Right hindlimb (tissue), 1 donor: ENCODE measurements at places on chromosomes 3 and 15.
A peak's percentile ranks its signal among the peaks of the same experiment; 100 is the strongest.

GRCh38 chr3:47410801-47411646 is 30.2 kb downstream of the PTPN23 start:
- DNase-seq = peak; percentile 18

- peak; percentile 64 for DNase-seq
These were observed 24.3 kb downstream of the CACNA2D3 start for GRCh38 chr3:54146506-54147239.

- DNase-seq = no peak
These were observed 716 bp upstream of the KLHL24 start for GRCh38 chr3:183634707-183635106.

DNA sequence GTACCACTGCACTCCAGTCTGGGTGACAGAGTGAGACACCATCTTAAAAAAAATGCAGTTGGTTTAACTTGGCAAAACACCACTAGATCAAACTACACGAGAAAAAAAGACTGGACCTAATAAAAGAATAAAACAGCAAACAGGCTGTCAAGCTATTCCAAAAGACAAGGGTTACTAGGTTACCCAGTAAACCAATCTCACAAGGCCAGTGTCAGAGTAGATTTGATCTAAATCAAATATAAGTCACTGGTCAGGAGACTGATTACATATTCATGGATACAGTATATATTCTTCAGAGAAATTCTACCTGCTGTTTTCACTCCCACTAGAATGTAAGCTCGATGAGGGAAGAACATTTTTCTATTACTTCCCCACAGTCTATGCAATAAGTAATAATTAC is 2.5 kb upstream of the GANC start:
- DNase-seq = no peak

- DNase-seq = no peak
These were observed 111.5 kb downstream of the NTRK3 start for GRCh38 chr15:88144921-88145653.

DNA sequence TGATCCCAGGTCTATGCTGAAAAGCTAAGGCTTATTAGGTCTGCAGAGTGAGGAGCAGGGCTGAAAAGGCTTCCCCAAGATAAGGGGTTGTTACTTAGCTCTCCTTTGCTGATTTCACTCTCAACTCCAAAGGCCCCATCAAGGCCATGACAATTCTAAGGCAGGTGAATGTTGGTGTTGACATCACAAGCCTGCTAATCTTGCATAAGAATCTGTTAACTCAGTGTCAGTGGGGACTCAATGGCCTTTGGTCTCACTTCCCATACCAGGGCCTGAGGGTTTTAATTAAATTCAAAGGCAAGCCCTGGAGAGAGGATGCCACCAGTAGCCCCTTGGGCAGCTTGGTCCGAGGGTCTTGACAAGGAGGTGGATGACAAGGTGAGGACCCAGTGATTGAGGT is 9.4 kb upstream of the ALAS1 start:
- no peak for DNase-seq

DNA sequence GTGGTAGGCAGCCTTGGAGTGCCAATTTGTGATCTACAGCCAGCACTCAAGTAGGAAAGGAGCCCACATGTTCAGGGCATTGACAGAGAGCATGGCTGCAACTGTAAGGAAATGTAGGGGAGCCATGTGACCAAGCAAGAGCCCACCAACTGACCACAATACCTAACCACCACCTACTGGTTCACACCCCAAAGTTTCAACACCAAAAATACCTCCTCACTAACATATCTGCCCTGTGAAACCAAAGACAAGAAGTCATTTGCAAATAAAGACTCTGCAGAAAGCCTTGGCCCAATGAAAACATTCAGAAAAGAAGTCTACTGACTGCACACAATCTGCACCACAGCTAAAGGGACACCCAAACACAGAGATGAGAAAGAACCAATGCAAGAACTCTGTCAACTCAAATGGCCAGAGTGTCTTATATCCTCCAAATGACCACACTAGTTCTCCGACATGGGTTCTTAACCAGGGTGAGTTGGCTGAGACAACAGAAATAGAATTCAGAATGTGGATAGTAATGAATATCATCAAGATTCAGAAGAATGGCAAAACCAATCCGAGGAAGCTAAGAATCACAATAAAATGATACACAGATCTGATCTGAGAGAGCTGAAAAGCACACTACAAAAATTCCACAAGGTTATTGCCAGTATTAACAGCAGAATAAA is 40.6 kb downstream of the SLC9C1 start:
- DNase-seq = no peak

- DNase-seq = no peak
These were observed 386 bp downstream of the SQOR start for GRCh38 chr15:45635191-45635638.

GRCh38 chr15:40925863-40926658 is 3.1 kb upstream of the DLL4 start:
- no peak for DNase-seq

DNA sequence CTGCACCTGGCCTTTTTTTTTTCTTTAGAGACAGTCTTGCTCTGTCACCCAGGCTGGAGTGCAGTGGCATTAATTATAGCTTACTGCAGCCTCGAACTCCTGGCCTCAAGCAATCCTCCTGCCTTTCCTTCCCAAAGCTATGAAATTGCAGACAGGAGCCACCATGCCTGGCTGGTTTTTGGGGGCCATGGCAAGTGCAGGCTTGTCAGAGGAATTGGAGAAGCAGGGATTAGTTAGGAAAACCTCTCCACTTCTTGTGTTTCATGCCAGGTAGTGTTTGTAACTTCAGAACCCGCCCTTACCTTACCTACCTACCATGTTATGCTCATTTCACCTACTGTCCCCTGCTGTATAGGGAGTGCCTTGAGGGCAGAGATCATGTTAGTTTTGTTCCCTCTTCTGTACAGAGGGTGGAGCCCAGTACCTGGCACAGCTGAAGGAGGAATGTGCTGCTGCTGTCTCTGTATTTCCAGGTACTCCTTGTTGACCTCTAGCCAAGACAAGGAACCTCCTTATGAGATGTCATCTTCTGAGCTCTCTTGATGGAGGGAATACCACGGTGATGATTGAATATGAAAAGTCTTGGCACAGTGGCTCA is 43.8 kb downstream of the TRAK1 start:
- DNase-seq = no peak

DNA sequence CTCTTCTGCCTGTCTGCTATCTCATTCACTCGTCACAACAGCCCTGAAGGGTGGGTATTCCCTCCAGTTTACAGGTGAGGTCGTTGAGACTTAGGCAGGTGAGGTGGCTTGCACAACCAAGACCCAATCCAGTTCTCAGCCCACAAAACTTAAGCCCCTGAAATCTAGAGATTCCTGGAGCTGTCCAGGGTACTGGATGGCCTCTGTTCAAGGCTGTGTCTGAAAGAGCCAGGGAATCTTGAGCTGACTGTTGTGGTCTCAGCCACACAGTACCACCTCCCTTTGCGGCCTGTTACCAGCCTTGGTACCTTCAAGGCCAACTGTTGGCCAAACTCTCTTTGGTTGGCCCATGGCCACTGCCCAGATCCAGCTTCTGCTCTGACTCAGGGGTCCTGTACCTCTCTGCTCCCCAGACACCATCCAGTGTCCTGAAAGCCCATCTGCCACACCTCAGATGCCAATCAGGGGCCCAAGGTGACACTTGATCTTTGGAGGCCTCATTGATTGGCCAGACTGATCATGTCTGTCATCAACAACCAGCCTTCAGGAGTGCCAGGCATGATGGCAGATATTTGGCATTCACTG is 10.9 kb upstream of the FAM107A start:
- peak; percentile 53 for DNase-seq

DNA sequence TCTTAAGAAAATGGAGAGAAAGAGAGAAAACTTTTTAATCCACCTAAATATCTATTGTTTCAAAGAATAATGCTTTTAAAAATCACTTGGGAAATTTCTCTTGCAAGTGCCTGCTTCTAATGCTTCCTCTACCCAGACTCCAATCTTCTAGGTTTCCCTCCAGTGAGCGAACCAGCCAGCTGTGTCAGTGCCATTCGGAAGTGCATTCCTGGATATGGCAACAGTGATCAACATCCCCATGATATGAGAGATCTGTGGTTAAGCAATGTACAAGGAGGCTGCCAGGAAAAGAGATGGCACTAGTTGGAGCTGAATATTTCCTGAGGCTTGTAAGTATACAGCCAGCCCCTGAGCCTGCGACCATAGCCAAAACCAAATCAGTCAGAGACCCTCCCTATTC is 53.3 kb upstream of the KCNMB2 start:
- DNase-seq = no peak

GRCh38 chr3:23915537-23916108 is 1.2 kb downstream of the NKIRAS1 start:
- DNase-seq = no peak

- no peak for DNase-seq
These were observed 42.0 kb downstream of the THBS1 start for GRCh38 chr15:39622660-39623516.

- no peak for DNase-seq
These were observed 8.5 kb downstream of the XPC start for GRCh38 chr3:14169871-14170270.

GRCh38 chr3:5576277-5577011 is 388.9 kb downstream of the EDEM1 start:
- no peak for DNase-seq

DNA sequence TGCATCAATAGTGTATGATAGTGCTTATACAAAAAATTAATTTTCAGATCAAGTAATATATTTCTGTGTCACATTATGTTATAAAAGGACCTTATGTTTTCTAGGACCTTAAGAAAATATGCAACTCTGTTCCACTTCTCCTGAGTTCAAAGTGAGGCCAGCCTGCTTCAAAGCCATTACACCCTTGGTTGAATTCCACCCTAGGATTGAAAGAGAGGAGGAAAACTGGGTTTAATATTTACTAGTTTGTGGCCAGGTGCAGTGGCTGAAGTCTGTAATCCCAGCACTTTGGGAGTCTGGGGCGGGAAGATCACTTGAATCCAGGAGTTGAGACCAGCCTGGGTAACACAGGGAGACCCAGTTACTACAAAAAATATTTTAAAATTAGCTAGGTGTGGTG is 32.9 kb upstream of the NR1I2 start:
- no peak for DNase-seq

GRCh38 chr3:36796881-36797280 is 32.5 kb upstream of the DCLK3 start:
- no peak for DNase-seq

- no peak for DNase-seq
These were observed 178.8 kb downstream of the NSMCE3 start for GRCh38 chr15:29090617-29091466.

DNA sequence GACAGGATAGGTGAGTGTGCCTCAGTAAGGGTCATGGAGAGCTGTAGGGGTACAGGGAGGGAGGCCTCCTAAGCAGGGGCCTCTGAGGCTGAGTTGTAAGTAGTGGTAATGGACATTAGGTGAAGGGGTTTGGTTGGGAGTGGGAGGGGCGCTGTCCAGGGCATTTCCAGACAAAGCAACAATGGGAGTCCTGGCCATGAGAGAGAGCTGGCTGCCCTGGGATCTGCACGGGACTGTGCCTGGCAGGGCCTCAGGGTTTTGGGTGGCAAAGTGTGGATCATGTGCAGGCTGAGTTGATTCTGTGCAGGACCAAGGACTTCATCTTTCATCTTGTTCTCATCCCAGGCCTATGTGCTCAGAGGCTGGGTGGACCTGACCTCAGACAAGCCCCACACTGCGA is 4.6 kb downstream of the TTC21A start:
- no peak for DNase-seq

GRCh38 chr15:62515696-62516395 is 350.8 kb upstream of the C2CD4B start:
- peak; percentile 49 for DNase-seq

DNA sequence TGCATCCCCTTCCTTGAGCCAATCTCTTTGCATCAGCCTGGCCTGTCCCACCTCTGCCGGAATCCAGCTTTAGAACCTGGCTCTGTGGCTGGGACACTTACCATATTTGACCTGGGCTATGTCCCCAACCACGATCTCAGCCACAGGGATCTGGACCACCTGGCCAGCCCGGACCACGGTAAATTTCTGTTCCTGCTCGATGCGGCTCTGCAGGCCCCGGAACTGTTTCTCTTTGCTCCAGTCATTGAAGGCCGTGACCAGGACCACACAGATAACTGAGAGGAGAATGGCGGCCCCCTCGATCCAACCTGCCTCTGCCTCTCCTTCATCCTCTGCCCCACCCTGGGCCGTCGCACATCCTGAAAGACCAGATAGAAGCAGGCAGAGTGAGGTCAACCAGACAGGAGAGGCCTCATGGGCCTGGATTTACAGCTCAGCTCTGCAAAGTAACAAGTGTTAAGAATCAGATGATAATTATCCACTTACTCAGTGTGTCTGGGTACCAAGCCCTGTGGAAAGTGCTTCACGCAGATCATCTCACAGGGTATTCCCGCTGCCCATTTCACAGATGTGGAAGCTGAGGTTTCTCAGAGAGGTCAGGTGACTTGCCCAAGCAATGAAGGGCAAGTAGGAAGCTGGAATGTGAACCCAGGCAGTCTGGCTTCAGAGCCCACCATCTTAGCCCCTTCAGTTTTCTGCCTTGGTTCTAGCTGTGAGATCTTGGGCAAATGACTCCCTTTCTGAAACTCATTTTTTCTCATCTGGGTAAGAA is 81.3 kb upstream of the SEC13 start:
- no peak for DNase-seq

DNA sequence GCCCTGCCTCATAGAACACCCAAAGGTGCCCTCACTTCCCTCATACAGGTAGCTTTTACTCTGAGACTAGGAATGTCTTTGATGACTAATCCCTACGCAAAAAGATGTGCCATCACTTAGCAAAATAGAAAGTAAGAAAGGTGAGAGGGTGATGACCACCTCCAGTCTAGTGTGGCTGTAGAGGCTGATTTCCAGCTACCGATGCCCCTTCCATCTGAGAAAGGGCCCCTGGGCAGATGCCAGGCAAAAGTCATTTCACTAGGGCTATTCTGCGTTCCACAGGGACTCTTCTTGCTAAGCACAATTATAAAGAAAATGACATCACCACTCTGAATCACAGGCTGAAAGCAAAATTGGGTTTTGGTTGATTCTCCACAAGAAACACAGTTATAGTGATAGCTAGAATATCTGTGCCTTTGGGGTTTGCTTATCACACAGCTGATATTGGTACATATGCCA is 77.4 kb downstream of the RBPMS2 start:
- no peak for DNase-seq

DNA sequence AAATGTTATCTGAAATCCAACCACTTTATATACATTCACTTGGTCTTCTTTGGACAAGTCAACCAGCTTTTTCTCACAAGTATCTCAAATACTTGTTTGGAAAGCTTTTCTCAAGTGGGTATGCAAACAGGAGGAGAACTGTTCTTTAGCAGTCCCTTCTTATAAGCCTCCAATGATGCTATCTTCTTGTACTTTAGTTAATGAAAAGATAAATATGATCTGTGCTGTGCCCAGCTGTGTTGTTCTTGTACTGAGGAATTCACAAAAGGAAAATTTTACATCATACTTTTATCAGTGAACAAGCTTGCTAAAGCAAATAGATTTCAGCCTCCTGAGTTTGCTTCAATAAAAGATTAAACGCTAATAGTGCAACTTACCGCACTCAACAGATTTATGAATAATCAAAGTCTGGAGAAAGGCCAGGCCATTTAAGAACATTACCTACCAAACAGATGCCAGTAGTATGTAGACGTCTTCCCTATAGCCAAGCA is 395.2 kb downstream of the MECOM start:
- no peak for DNase-seq
